ENCODE measurements at places on chromosomes 5 and 9. TPM values are rescaled to one million over a fixed set of nuclear protein-coding genes. Genes with fewer than 3 reads are reported as not detected.

Gene MARCOL
- not detected for total RNA-seq

Gene DPH7
- total RNA-seq: 27.5 TPM

Gene ARID3C
- total RNA-seq: not detected

Gene ADGRD2
- not detected for total RNA-seq

- DNase-seq: no peak
Observed at GRCh38 chr5:148639081-148639480, 15.2 kb downstream of the HTR4 start.

DNA sequence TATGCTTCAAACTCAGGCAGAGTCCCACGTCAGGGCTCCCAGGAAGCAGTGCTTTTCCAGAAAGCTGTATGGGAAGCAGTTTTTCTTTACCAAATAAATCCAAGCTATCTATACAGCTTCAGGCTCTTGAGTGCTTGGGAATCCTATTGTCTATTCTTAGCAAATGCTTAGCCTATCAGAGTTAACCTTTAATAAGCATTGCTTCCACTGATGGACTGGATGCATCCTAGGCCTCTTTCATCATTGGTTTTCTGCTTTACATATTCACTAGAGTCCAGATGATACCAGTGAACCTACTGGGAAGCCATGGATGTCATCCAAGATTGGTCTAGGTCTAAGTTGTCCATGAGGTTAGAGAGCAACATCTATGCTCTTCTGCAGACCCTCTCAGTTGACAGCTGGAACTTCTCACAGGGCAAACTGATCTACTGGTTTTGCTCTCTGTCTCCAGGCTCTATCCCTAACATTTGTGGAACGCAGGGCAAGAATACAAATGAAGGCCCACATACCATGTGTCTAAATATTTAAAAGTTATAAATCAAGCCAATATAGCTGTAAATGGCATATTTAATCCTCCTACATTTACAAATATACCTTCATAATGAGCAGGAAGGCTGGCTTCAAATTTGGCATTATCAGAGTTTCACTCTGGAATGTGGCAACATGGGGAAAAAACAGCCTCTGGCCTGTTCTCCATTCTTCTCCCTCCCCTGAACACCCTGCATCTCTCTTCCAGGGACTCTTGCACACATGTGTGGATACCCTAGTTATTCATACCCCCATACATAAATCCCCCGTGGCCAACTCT lies 49.8 kb upstream of the PLPP1 start:
- DNase-seq: no peak

GRCh38 chr9:131698618-131698985 lies 41.3 kb downstream of the RAPGEF1 start:
- DNase-seq: no peak

DNA sequence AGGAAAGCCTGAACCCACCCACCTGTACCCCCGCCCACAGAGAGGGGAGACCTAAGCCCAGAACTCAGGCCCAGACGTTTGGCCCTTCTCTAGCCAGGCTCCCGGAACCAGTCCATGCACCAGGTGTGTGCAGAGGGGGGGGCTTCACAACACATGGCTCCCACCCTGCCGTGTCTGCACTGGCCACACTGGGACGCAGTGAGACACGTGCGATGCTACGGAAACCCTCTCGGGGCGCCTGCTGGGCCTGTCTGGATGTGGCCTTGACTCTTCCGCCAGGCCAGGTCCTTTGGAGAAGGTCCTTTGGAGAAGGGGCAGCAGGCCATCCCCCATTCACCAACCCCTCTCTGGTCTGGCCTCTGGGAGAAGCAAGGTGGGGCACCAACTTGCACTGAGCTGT lies 58.4 kb upstream of the SARDH start:
- DNase-seq: no peak

Gene FBLL1
- not detected for total RNA-seq

DNA sequence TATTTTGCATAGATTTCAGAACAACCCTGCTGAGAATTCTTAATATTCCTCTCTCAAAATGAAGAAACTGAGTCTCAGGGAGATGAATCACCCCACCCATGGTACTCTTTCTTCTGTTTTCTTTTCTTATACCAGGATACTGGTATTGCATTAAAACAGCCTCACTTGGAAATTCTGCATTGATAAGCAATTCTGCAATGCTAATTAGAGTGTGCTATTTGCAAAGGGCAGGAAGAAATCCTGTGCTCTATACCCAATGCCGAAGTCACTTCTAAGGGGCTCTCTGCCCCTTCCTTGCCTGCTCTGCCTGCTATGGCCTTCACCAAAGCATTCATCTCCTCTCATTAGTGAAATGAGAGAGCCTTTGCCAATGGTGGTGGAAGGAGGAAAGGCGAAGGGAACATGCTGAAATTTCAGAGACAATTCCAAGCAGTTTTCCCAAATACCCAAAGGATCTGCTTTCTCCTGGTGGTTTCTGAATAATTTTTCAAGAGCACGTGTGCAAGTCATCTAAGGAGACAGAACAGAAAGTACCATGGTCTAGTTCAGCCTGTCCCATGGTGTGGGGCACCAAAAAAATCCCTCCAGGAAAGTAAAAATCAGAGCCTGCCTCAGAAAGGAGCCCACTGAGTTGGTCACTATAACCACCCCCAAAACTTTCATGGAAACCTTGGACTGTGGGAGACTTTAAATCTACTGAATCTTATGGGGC lies 156.5 kb downstream of the PAPPA start:
- DNase-seq: no peak

- DNase-seq: no peak
Observed at GRCh38 chr5:142481410-142481809, 156.6 kb upstream of the SPRY4 start.

DNA sequence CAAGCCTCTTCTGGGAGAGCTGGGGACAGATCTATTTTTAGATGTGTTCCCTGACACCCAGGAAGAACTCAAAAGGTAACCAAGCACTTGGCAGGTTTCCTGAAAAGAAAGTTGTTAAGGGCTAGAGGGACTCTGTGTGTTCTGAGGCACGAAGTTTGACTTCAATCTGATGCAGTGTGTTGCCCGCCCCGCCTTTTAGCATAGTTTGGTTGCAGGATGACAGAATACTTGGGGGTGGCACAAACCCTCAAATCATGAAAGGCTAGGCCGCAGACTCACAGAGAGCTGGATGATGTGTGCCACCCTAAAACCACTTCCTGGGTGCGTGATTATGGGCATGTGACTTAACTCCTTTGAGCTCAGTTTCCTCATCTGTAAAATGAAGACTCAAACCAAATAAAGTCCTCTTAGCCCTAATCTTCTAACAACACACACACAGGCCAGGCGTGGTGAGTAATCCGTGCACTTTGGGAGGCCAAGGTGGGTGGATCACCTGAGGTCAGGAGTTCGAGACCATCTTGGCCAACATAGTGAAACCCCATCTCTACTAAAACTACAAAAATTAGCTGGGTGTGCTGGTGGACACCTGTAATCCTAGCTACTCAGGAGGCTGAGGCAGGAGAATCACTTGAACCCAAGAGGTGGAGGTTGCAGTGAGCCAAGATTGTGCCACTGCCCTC lies 12.8 kb upstream of the NDFIP1 start:
- DNase-seq: no peak

Gene HTR4
- total RNA-seq: 19.0 TPM

DNA sequence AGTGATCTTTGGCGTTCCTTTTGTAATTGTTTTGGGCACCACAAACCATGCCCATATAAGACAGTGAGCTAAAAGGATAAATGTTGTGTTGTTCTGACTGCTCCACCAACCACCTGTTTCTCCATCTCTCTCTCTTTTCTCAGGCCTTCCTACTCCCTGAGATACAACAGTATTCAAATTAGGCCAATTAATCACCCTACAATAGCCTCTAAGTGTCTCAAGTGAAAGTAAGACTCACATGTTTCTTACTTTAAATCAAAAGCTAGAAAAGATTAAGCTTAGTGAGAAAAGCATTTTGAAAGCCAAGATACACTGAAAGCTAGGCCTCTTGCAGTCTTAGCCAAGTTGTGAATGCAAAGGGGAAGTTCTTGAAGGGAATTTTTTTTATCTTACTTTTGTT lies 268.8 kb upstream of the NREP start:
- DNase-seq: no peak

Gene WDR38
- total RNA-seq: not detected

DNA sequence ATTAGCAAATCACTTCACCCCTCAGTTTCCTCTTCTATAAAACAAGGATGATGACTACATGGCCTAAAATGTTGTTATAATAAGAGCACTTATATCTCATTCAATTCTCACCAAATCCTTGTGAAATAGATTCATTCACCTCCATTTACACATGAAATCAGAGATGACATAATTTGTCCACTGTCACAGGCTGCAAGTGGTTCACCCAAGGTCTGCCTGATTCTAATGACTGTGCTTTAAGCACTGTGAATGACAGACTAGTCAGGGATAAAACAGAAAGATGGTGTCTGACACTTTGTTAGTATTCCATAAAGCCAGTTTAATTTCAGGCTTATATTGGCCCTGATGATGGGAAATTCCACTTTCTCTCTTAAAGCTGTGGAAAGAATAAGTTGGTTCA lies 209.5 kb downstream of the MAPKAP1 start:
- no peak for DNase-seq

Gene RASEF
- 51.1 TPM for total RNA-seq

DNA sequence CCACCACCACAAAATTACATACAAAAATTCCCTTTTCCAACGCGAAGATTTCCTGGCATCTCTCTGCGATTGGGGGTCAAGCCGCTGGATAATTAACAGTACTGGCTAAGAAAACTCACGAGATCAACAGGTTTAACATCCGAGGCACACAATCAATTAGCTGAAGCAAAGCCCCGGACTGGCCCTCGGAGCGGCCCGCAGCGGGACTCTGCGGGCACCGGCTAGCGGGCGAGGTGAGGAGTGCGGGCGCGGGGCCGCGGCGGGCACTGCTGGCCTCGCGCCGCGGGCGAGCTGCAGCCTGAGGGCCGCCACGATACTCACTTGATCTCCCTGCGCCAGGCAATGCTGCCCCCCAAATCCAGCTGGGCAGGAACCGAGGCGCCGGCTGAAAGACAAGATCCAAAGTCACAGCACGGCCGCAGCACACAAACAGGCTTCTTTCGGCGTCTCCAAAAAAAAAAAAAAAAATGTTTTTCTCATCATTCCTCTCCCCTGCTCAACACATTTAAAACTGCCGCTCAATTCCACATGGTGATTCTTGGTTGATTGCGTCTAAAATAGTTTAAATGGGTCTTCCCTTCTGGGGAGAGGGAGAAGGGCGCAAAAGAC lies 210.2 kb downstream of the MEF2C start:
- no peak for DNase-seq

GRCh38 chr5:80181618-80182211 lies 74.1 kb downstream of the SERINC5 start:
- peak; percentile 91 for DNase-seq

DNA sequence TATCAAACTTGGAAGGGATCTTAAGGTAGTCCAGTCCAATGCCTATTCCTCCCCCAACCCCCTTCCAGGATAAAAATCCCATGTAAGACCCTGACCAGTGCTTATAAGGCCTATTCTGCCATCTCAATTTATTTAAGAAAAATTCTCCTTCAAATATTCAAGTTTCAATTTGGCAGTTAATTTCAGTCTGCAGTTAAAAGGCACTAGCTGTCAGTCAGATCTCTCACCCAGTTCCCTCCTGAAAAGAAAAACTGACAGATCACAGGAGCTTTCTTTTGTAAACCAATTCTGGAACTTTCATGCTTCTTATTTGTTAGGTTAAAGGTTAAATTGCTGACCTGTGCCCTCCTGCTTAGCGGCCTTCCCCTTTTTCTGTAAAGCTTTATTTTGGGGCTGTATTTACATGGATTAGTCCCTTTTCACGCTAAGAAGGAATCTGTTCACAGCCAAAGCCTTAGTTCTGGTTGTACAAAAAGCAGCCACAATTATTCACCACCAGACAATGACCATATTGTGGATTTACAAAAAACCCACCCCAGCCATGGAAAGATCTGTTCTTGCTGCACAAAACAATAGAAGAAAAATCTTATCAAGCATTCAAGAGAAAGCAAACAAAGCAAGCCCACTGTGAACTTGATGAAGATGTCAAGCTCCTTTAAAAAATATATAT lies 68.7 kb downstream of the DENND1A start:
- no peak for DNase-seq

- DNase-seq: no peak
Observed at GRCh38 chr5:638501-639252, 26.5 kb downstream of the CEP72 start.

GRCh38 chr5:139946006-139946405 lies 97.1 kb downstream of the NRG2 start:
- no peak for DNase-seq

Gene IZUMO3
- total RNA-seq: not detected

DNA sequence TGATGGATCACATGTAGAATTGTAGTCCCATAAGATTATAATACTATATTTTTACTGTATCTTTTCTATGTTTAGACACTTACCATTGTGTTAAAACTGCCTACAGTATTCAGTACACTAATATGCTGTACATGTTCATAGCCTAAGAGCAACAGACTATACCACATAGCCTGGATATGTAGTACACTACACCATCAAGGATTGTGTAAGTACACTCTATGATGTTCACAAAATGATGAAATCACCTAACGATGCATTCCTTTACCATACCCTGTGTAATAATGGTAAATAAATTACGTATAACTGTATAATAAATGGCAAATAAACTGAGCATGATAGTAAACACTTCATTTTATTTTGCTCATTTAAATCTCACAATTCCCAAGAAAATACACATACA lies 60.3 kb downstream of the RICTOR start:
- no peak for DNase-seq

- DNase-seq: no peak
Observed at GRCh38 chr9:131516100-131516499, 13.4 kb downstream of the POMT1 start.

Gene TMC1
- total RNA-seq: 0.40 TPM

Gene CATSPER3
- total RNA-seq: 1.1 TPM

Gene THBS4
- total RNA-seq: 8.2 TPM

DNA sequence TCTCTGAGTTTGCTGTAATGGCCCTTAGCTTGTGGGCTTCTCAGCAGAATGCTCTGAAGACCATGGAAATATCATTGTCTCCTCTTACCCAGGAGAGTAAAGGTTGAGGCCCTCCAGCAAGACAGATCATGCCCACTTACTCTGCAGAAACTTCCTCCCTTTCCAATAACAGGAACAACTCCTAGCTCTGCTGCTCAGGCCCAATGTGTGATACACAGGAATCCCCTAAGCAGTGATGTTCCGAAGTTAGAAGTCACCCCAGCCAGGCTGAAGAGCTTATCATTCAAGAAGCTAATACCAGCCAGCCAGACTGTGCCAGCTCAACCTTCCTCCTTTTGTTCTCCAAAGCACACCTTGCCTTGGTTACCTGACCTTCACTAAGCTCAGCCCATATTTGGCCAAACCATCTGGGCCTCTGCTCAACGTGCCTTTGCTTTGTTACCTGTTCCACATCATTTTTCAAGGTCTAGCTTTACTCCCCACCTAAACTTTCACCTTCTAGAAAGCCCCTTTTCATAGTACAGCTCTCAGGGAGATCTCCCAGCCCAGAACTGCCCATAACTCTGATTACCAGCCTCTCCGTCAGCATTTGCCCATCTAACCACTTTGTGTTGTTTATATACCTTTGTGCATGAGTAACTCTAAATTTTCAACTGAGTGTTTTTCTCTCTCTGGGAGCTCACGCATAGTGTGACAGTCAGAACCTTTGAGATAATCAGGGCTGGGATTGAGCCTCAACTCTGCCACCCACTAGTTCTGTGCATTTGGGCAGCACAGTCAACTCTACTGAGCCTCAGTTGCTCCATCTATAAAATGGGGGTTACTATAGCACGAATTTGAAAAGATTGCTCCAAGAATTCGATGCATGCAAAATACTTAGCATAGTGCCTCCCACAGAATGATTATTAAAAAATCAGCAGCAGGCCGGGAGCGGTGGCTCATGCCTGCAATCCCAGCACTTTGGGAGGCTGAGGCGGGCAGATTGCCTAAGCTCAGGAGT lies 107.6 kb upstream of the CPEB4 start:
- no peak for DNase-seq

GRCh38 chr9:123967323-123967722 lies 37.4 kb upstream of the DENND1A start:
- no peak for DNase-seq
